Fibroblast of lung (primary cell): ENCODE measurements at places on chromosomes 2 and 18. TPM values are rescaled to one million over a fixed set of nuclear protein-coding genes. Genes with fewer than 3 reads are reported as not detected.

DNA sequence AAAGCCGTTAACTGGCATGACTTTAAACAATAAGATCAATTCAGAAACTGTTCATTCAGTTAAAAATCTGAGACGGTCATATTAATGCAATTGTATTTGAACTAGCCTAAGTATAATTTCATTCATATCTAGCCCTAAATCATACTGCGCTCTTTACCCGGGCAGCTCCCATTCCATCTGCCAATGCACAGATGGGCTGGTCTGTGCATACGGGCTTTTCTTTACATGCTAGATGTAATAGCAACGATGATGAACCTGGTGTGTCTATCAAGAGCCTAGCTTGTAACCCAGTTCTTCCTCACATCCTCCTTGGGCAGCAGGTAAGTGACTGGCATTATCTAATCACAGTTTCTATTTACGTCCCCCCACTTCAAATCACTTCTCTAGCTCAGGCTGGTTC lies 631.5 kb upstream of the KLHL29 start:
- DNase-seq, result no peak

DNA sequence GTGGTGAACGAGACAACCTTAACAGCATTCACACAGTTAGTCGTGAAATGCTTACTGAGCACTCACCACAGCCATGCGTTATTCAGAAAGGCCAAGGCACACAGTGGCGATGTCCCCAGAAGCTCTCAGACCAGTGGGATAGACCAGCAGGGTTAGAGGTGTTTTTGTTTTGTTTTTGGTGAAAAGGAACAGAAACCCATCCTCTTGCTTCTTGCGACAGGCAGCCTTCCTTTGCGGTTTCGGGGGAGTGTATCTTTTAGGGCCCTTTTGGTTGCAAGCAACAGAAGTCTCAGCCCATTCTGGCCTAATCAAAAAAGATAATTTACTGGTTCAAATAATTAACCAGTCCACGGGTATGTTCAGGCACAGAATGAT lies 4.7 kb downstream of the GNLY start:
- DNase-seq, result no peak

DNA sequence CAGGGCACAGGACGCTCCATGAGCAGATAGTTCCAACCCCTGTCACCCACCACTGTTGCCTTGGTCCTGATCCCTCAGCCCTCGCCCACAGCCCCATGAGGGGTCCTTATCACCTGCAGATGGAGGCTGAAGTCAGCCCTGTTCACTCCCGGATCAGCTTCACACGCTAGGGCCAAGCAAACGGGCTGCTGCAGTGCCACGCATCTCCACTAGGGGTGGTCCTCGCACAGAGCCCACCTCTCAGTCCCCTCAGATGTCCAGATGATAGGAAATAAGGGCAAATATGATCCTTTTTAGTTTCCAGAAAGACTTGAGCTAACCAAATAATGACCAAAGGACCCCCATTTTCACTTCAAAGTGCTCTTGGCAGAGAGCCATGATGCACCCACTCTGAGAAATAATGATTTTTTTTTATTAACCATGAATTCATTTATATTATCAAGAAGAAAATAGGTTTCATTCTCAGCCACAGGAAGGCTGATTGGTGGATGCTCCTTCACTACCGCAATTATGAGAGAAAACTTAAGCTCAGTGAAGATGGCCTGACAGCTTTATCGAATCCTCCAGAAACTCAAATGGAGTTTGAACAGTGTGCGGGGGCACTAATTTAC lies 71.9 kb upstream of the KLHL29 start:
- peak; percentile 11 for DNase-seq

DNA sequence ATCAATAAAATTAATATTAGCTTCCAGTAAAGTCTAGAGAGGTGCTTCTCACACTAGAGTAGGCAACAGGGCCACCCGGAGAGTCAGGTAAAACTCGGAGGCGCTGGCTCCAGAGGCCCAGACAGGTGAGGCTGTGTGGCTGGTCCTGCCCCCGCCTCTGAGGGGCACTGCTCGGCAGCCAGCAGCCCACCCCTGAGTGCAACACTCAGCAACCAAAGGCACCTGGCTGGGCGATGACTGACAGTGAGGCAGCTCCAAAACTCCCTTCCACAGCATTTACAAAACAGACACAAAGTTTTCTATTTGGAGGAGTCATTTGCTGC lies 138.8 kb upstream of the ID2 start:
- DNase-seq, result no peak

GRCh38 chr2:75466708-75467311 lies 93.9 kb downstream of the EVA1A start:
- peak; percentile 36 for DNase-seq

GRCh38 chr18:55251254-55251971 lies 292.2 kb upstream of the CCDC68 start:
- DNase-seq, result no peak

- peak; percentile 45 for DNase-seq
Measured at GRCh38 chr2:33064349-33064801, 117.6 kb downstream of the LTBP1 start.

- DNase-seq, result no peak
Measured at GRCh38 chr18:75226956-75227316, 16.3 kb downstream of the TSHZ1 start.

GRCh38 chr18:55244546-55244945 lies 285.3 kb upstream of the CCDC68 start:
- DNase-seq, result no peak

DNA sequence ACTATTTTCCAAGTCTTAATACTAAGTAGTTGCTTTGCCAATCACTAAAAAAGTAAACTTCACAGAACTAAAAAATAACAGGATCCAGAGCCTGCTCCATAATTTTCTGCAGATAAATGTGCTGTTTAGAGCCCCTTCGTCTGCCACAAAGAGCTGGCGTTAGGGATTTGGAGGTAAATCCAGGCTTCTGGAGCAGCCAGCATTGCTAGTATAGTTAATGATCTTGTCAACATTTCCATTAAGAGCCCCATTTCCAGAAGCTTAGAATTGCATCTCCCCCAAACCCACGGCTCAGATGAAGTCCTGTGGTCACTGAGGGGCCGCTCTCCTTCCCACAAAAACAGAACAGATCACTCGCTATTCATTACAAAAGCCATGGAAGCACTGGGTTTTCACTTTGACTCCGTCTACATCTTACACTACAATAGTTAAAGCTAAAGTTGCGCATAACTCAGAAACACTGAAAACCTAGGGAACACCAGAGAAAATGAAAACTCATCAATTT lies 41.9 kb downstream of the ZNF516 start:
- peak; percentile 51 for DNase-seq

Gene TMEM247
- polyA plus RNA-seq, result not detected in 2 replicates

Gene FHOD3
- 16.1 and 33.5 TPM in 2 replicates for polyA plus RNA-seq

Gene GPBAR1
- polyA plus RNA-seq, result 0.02 TPM in 1 of 2 replicates, not detected in the other

Gene COLEC12
- 20.0 and 44.1 TPM in 2 replicates for polyA plus RNA-seq
